HepG2 (cell line): ENCODE measurements at places on chromosomes 6 and 20.
A peak's percentile ranks its signal among the peaks of the same experiment; 100 is the strongest.

DNA sequence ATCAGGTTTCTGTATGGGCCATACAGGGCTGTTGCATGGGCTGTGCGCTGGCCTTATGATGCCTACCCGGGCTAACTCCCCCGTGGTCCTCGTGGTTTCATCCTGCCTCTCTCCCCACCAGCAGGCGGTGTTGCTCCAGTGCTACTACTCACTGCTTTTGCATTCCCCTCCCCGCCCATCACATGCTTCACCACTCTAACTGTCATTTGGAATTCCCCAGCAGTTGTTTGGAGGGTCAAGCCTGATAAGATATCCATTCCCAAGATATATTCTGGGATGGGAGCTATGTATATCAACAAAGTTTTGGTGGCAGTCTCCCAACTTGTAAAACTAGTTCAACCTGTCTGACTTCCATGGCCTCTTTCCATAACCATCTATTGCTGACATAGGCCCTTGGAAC, 233.2 kb upstream of the SOX4 start:
- DNase-seq: no peak

DNA sequence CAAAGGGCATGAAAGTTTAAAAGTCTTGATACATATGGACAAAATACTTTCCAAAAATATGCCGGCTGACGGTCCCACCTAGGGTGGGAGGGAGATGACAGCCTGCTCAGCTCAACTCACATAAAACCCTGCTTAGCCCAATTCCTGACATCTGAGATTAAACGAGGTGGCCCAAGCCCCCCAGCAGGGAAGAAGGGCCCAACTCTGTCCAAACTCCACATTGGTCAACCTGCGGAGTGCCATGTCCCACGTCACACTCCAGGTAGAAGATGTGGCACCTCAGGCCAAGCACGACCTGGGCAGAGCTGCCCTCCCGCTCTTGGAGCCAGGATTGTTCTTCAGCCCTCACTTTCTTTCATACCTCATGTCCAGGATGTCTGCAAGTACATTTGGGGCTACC, 48.2 kb downstream of the FGD2 start:
- no peak for DNase-seq

DNA sequence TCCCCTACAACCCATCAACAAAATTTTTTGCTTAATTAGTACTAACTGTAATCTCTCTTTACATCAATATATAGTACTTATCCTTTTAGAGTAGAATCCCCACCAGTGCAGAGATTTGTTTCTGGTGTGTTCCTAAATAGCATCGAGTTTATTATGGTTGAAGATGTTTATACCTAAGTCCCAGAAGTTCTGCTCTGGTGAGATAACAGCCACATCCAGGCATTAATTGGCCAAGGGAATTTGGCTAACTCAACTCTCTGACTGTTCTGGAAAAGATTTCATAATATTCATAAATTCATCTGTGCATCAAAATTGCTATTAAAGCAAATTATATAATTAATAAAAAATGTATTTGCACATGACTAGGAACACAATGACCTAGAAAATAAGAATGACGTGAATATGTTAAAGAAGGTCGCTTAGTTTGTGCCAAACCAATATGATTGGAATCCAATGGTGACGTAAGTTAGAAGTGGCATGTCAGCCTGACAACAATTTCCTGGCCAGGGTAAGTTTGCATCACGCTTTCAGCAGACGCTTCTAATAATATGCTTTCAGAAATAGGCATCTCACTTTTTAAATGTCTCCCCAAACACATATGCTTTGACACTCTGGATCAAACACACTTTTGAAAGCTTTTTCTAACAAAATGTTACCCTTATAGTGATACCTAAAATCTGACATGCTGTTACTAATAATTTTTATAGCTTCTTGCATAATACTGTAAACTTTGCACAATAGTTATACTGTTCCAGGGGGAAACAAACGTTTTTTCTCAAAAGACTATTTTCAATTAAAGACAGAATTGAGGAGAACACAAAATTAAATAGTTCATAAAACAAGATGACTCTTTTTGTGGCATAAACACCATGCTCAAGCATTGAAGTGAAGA, 236.7 kb downstream of the TENT5A start:
- DNase-seq: no peak

- DNase-seq: no peak
Measured at GRCh38 chr6:11732036-11732631, 46.5 kb downstream of the ADTRP start.

GRCh38 chr20:17202673-17203072, 24.2 kb upstream of the PCSK2 start:
- no peak for DNase-seq

GRCh38 chr6:127954082-127954481, 53.2 kb upstream of the THEMIS start:
- no peak for DNase-seq

DNA sequence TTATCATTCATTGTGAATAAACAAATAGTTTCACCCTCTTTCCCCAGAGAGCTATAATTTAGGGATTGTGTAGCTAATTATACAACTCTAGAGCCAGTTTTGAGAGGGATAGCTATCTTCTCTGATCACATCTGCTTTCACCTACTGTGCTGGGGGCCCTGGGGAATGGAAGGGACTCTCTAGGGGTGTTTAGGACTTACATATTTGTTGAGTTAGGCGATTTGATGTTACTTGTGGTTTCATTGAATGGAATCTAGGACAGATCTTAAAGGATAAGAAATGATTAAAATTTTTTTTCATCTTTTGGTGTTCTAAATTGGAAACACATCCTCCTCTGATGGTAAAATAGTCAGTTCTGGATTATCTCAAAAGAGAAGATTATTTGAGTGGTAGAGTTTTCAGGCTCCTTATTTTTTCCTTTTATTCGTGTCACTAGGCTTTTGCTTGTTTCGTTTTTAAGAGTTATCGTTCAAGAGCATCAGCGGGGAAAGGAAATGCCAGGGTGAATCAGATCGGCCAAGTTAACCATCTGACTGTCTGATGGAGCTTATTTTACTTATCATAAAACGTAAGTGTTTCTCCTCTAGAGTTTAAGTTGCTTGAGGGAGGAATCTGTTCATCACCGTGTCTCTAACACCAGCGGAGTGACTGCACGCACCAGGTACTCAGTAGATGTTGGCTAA, 236.7 kb downstream of the FARS2 start:
- DNase-seq: no peak

DNA sequence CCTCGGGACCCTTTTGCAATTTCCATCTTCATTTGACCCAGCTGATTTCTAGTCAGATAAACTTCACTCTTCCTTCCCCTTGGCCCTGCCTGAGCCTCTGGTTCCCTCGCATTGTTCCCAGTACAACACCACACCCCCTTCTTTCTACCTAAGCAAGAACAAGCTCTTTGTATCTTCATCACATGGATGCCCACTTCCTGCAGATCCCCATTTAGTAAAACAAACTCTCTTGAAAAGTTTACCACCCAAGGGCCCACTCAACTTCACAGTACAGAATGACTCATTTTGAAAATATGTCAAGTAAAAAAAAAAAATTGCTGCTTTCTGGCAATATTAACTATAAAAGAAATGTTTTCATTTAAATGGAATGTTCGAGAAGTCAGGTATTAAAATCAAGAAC, 5.2 kb downstream of the FAXC start:
- peak; percentile 9 for DNase-seq

- no peak for DNase-seq
Measured at GRCh38 chr6:150697515-150697914, 97.8 kb downstream of the PLEKHG1 start.

GRCh38 chr6:145469021-145469420, 266.3 kb downstream of the EPM2A start:
- no peak for DNase-seq

GRCh38 chr6:168145747-168146596, 67.0 kb upstream of the FRMD1 start:
- DNase-seq: no peak
